NB4 (cell line): ENCODE measurements at places on chromosomes 2 and 18.

DNA sequence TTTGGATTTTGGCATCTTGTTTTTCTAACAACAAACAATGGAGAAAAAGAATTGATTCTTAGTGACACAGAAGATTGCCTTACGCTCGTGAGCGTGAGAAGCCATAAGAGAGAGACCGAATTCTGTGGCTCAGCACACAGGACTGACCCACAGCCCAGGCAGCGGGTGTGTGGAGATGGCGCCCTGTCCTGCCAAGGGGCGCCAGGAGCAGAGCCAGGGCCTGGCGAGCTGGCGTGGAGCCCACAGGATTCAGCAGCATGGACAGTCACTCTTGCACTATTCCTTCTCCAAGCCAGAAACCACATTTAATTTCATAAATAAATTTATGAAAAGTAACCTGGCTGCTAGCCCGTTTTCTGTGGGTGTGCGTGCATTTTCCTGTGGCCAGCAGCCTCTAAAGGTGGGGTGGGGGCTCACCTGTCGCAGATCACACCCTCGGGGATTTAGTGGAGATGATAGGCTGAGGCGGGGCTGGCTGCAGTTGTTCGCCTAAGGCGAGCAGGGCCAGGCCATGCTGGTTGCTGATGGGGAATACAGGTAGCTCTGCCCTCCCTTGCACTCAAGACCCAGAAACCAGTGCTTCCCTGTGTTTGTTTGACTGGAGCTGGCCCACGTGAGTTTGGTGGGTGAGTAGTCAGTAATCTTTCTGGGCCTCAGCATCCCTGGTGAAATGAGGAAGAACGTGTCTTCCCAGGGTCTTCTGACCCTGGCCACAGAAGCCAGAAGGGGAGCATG lies 46.2 kb downstream of the FAM168B start:
- no peak for DNase-seq

- no peak for DNase-seq
Observed at GRCh38 chr2:202317080-202317857, 51.7 kb downstream of the NOP58 start.

DNA sequence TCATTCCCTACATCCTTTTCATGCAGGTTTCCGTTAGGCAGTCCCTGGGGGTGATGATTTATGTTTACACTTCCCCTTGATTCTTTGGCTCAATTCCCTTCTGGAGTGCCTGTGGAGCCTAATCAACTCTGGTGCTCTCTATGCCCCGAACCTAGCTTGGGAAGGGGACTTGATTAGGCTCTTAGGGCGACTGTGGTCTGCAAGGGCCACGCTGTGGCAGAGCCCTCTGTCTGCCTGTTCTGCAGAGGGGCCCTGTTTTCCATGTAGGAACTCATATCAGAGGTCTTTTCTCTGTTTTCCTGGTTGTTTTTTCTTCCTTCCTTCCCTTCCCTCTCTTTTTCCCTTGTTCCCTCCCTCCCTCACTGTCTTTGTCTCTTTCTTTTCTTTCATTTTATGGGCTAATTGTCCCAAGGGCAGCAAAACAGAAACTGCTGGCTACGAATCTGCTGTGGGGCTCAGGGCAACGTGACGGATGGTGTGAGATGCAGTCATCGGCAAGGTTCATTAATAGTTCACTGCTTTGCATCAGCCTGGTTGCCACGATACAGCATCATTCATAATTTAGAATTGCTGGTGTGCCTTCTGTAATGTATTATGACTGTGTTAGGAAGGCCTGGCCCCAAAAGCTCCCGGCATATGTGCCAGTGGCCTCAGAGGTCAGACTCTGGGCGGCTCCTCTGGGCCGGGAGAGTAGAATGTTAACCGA lies 134.5 kb downstream of the NAPG start:
- DNase-seq, result no peak

- DNase-seq, result no peak
Observed at GRCh38 chr2:24579053-24579803, 88.2 kb downstream of the NCOA1 start.

DNA sequence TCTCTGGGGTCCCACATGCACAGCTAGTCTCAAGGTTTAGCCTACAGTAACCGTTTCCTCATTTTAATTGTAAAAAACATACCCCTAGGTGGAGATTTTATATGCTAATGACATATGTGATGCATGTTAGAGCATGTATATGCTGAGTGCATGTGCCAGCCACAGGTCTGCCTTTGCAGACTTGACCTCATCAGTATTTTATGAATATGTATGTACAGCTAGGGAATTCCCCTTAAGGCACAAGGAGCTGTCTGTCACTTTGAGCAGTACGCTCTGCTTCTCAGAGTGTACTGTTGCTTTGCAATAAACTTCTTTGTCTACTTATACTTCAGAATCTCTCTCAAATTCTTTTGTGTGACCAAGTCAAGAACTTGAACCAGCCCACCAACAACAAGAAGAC lies 131.2 kb upstream of the ERBB4 start:
- no peak for DNase-seq

DNA sequence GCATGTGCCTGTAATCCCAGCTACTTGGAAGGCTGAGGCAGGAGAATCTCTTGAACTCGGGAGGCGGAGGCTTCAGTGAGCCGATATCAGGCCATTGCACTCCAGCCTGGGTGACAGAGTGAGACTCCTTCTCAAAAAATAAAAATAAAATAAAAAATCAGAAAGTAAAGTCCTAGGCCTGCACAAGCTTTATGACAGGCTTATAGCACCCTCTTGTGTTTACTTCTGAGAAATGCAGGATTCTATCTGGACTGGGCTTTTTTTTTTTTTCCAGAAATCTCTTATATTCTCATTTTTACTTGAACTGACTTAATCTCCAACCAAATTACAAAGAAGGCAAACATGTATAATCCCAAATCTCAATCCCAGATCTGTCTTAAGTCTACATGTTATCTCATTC lies 26.1 kb upstream of the REG3G start:
- DNase-seq, result peak; percentile 22

DNA sequence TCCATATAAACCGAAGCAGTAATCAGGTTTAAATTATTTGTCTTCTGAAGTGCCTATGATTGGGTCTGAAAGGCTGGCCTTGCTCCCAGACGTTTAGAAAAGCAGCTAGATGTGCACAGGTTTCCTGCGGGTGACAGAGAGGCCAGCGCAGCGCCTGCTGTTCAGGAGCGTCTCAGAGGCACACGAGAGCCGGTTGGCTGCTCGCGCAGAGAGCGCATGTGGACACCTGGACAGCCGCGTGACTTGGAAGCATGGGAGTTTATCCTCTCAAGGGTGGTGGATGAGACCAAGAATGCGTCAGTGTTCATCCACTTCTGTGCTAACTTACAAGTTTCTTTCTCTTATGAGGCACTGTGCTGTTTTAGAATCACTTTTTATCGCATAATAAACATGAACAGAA lies 303.7 kb downstream of the PTGR3 start:
- DNase-seq, result no peak

DNA sequence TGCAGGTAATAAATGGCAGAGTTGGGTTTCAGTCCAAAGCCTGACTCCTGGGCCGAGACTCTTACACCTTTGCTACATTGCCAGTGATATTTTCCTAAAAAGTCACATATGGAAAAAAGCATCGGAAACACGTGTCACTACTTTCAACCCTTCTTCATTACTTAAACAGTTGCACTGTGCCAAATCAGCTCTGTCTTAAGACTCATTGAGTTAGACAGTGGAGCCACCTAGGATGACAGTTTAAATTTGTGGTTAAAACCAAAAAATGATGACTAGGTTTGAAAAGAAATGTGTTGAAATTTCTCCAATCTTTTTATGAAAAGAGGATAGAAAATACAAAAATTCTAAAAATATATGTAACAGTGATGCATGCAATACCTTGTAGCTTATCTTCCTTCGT lies 97.5 kb downstream of the TMEM247 start:
- no peak for DNase-seq

DNA sequence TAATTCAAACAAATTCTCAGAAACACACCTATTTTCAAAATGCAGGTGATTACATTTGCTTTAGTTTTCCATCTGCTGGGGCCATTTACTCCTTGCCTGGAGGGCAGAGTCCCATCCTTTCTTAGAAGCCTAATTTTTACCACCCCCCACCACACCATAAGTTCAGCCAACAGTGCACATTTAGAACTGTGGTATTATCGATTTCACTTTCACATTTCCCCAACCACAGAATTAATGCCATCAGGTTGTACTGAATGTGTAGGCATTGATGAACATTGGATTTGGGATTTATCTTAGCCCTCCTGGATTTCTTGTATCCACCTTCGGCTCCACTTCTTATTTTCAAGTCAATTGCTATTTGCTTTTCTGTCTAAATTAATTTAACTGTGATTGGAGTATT lies 4.5 kb downstream of the SCYGR3 start:
- DNase-seq, result no peak

DNA sequence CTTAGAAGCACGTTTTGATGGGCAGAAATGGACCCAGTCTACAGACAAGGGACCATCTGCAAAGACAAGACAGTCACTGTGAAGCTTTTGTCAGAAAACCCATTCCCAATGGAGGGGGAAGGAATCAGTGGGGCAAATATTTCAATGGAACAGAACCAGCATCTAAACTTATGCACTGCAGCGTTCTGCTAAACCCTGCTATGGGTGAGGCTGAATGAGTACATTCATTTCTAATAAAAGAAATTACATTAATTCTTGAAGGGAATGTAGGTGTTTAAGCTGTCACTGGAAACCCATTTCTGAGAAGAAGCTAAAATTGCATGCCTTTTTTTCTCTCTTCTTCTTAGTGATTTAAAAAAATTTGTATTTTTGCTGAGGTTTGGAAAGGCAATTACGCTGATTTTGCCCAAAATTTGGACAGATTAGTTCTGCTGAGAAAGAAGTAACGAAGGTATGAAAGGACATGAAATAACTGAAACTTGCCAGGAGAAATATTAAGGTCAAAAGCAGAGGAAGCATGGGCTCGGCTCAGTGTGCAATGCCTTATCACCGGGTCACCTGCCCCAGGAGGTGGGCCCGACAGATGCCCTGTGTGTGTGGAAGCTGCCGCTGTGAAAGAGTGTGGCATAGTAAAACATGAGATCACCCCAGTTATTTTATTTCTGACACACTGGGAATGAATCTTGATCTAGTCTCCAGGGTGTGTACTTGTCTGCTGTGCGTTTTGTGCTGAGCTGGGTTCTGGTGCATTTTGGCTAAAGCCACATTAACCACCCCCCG lies 24.2 kb downstream of the SH3RF3 start:
- DNase-seq, result no peak

GRCh38 chr2:232345251-232345650 lies 33.3 kb upstream of the ALPP start:
- no peak for DNase-seq

GRCh38 chr2:174878537-174879147 lies 114.4 kb upstream of the CHRNA1 start:
- DNase-seq, result no peak
